Breast epithelium (tissue), 4 donors: ENCODE measurements at places on chromosomes 7 and 10.

DNA sequence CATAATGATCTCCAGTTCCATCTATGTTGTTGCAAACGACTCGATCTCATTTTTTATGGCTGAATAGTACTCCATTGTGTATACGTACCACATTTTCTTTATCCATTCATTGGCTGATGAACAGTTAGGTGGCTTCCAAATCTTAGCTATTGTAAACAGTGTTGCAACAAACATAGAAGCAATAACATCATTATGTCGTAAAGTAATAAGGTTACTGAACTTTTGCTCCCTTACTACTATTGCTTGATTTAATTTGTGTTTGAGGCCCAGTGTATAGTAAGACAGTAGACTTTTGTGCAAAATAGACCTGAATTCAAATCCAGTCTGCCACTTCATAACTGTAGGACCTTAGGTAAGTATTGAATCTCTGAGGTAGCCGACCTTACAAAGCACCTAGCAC, 200.1 kb upstream of the CELF2 start:
- no peak for DNase-seq

GRCh38 chr10:3095373-3096139, 28.2 kb downstream of the PFKP start:
- no peak for DNase-seq

- DNase-seq = peak; percentile 67
These were observed 657 bp downstream of the HACD1 start for GRCh38 chr10:17616403-17617030.

GRCh38 chr7:46321556-46322205, 400.6 kb upstream of the IGFBP3 start:
- no peak for DNase-seq

GRCh38 chr10:75801121-75801520, 369.7 kb downstream of the LRMDA start:
- DNase-seq = no peak

DNA sequence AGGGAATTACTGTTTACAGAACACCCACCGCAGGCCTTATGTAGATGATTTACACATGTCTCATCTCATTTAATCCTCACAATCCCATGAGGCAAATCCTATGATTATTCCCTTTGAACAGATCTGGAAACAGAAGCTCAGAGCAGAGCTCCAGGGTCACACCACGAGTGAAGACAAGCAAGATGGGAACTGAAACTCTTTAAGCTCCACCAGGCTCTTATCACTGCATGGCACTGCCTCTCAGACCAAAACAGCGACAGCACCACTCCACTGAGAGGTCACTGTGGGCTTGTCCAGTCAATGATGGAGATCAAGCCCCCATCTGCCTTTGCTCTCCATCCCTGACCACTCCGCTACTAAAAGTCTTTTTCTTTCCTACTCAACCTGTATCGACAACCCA, 5.9 kb downstream of the GRID1 start:
- no peak for DNase-seq

DNA sequence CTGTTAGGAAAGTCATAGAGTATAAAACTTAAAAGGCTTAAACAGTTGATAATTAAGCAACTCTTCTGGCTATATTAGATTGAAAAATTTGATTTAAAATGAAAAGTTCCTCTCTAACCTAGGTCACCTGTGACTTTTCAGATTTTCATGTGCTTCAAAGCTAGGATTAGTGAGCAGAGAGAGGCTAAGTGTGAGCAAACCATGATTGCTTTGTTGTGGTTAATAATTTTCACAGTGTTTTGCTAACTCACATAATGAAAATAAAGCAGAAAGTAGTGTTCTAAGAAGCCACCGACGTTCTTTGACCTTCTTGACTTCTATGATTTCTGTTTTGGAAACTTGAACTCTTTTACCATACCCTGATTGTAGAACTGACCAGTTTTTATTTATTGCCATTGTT, 75.5 kb upstream of the OIT3 start:
- DNase-seq = no peak

- DNase-seq = no peak
These were observed 7.7 kb upstream of the GUSB start for GRCh38 chr7:65989694-65990080.

DNA sequence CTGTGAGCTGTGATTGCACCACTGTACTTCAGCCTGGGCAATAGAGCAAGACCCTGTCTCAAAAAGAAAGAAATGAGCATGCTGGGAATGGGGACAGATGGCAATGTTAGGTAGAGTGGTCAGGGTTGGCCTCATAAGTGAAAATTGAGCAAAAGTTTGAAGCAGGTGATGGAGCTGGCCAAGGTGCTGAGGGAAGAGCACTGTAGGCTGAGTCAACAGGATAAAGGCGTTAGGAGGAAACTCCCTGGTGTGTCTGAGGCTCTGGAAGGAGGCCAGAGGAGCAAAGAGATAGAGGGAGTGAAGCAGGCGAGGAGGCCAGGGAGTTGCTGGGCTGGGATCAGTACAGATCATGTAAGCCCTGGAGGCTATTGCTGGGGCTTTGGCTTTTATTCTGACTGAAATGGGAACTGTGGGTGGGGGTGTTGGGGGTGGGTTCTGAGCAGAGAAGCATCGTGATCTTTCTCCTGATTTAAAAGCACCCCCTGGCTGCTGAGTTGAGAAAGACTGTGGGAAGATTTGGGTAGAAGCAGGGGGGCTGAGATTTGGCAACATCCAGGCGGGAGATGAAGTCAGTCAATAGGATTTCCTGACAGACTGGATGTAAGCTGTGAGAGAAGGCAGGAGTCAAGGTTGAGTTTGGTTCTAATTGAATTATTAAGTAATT, 52.5 kb upstream of the VKORC1L1 start:
- no peak for DNase-seq

DNA sequence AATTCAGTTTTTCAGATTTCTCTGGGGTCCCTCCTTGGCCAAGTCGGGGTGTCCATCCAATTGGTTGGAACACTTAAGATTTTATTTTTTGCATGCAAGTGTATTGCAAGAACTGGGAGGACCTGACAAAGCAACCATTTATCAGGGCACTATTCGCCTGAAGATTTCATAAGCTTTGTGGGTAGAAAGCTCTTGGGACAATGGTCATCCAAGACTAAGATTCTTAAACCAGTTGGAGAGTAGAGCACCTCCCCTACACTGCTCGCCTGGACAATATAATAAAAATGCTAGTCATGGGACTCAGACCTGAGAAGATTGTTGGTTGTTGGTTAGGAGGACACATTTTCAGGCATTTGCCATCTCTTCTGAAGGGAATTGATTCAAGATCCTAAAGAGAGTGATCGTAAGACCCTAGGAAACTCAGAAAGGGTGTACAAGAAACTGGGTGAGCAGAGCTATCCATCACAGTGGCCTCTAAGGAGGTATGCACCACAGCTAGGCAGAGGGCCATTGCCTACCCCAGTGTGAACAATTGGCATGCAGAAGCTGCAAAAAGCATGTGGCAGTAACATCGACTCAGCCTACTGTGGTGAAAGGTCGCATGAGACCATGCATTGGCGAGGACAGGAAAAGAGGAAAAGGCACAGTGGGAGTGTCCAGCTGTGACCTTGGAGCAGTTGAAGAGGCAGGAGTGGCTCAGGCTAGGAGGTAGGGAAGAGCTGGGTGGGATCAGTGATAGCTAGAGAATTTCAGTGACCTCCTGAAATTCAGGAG, 1235.3 kb upstream of the AUTS2 start:
- DNase-seq = no peak

DNA sequence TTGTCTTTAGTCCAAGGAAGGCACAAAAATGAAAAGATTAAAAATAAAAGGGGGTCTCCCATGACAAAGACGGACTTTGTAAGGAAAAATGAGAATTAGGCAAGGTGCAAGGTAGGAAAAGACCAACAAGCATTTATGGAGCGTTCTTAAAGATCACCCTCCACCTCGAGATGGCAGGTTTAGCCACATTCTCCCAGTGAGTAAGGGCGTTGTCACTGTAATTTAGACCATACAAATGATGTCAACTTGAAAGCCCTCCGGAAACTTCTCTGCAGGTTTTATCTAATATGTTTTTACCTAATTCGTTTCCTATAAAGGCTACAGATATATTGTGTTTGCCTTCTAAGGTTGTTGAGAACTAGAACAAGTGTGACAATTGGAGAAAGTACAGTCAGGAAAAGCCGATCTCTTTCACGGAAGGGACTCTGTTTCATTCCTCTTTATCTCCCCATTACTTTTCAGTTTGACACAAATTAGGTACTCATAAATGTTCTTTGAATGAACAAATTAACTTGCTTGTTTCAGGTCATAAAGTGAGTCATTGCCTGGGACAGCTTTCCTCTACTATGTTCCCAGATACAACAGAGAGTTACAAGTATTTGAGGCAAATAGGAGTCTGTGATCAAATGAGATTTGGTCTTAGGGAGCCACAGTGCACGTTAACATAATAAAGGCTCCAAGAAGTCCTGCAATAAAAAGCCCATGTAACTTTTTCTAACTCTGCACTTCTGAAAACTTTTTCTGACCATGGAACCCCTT, 102.6 kb upstream of the HABP2 start:
- no peak for DNase-seq

GRCh38 chr7:128150223-128150865, 90.7 kb upstream of the LEP start:
- no peak for DNase-seq

DNA sequence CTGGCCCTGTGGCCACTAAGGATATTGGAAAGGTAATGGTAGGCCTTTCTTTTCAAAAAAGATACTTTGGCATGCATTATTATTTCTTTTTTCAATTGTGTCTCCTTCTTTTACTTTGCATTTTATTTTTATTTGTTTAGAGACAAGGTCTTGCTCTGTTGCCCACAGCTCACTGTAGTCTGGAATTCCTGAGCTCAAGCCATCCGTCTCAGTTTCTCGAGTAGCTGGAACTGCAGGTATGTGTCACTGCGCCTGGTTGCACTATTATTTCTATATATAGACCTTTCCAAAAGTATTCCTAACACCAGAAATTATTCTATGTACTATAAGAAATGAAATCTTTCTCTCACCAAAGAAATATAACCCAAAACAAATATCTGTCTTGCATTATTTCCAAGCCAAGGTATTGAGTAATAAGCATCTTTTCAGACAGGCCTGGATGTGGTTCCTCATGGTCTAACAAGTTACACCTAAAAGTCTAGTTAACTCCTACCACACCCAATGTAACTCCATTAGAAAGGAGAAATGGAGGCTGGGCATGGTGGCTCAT, 500.8 kb upstream of the ANKRD30A start:
- no peak for DNase-seq

- DNase-seq = no peak
These were observed 453 bp downstream of the SFMBT2 start for GRCh38 chr10:7410301-7410861.

- no peak for DNase-seq
These were observed 471.0 kb downstream of the GFRA1 start for GRCh38 chr10:115801992-115802391.

DNA sequence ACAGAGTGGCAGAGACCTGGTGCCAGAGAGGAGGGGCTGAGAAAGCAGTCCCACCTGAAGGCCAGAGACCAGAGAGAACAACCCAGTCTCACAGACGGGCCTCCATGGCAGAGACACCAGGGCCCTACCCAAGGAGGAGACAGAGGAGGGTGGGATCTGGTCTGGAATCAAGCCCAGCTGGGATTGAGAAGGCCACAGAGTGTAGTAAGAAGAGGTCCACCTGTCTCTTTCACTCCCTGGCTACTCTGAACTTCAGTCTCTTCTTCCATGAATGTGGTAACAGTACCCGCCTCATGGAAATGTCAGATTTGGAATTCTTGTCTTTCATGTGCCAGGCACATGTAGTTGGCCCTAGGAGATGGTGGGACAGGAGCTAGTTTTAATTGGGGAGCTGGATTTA, 55.6 kb downstream of the CLIP2 start:
- no peak for DNase-seq

- no peak for DNase-seq
These were observed 21.2 kb downstream of the PRKCQ start for GRCh38 chr10:6558759-6559461.

DNA sequence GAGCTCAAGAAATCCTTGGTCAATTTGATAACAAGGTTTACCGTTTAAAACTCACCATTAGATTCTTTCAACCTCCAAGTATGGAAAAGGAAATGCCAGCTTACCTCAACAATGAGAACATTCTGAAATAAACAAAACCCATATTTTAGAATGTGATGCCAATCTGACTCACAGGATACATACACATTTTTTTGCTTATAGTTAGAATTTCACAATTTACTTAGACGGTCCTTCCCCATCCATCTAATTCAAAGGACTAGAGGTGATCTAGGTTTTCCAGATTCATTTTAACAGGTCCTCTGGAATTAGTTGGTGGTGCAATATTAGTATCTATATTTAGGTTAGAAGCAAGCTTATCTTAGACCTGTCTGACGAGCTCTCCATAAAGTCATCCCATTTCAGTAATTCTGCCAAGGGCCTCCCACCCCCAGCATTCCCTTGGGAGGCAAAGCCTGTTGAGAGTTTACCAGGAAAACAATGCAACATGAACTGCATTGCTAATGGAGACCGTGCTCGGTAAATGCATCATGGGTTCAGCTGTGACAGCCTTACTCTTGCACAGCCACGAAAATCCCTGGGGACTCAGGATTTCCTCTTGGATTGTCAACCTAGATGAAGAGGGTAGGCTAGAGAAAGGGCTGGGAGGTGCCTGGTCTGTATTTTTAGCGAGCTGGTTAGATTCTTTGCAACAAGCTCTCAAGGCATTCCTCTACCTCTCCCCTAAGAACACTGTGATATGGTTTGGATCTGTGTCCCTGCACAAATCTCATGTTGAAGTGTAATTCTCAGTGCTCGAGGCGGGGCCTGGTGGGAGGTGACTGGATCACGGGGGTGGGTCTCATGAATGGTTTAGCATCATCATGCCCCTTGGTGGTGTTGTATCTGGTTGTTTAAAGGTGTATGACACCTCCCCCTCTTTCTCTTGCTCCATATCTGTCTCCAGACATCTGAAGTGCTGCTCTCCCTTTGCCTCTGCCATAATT, 93.8 kb downstream of the PRTFDC1 start:
- DNase-seq = no peak

- DNase-seq = no peak
These were observed 14.8 kb downstream of the ACSM6 start for GRCh38 chr10:95208702-95209391.

- no peak for DNase-seq
These were observed 1212.8 kb downstream of the REEP3 start for GRCh38 chr10:64733980-64734379.

GRCh38 chr7:63900394-63901203, 98.0 kb upstream of the ZNF722 start:
- DNase-seq = peak; percentile 95

GRCh38 chr10:1858547-1858946, 121.2 kb upstream of the ADARB2 start:
- no peak for DNase-seq

- DNase-seq = no peak
These were observed 1064.9 kb downstream of the NXPH1 start for GRCh38 chr7:9498303-9498702.

GRCh38 chr7:32616625-32617024, 121.3 kb downstream of the AVL9 start:
- no peak for DNase-seq

DNA sequence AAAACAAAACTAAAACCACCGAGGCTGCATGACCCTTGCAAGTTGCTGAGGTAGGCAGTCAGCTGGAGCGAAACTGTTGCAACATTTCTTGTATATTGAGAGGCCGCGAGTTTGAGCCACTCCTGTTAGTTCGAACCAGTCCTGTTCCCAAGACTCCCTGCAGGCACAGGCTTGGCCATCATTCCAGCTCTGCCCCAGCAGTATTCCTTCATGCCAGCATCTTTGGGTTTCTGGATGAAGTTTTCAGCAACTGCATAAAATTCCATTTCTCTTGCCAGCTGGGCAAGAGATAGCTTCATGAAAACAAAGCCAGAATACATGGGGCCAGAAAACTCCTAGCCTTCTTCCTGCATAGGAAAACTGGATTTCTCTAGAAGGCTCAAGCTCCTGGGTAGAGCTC, 207.6 kb downstream of the FRMD4A start:
- DNase-seq = no peak
